ENCODE measurements at places on chromosomes 1 and 21.

DNA sequence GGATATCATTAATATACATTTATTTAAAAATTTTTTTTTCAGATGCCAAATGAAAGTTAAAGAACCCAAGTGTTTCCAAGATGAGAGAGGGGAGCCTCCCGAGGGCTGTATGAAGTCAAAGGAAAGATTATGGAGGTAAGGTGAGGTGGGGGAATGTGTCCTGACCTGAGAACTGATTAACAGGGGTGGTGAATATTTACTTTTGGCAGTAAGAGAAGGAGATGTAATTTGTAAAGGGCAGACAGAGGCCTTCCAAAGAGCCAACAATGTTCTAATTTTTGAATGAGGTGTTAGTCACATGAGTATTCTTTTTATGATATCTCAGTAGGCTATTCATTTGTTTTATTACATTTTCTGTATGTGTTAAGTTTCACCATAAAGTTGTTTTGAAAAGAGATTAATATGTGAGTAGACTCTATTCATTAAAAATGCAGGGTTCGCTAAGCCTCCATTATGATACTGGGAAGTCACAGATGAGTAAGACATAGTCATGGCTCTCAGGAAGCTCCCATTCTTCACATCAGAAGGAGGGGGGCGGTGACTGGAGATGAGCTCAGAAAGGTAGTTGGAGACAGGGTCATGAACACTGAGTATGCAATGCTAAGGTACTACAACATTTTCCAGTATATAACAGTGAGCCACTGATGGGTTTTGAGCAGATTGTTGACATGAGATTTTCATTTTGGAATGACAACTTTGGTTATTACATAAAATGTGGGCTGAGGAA is 62.4 kb upstream of the TNFSF18 start:
- DNase-seq, result no peak

- no peak for DNase-seq
Measured at GRCh38 chr1:68206848-68207689, 25.3 kb downstream of the WLS start.

DNA sequence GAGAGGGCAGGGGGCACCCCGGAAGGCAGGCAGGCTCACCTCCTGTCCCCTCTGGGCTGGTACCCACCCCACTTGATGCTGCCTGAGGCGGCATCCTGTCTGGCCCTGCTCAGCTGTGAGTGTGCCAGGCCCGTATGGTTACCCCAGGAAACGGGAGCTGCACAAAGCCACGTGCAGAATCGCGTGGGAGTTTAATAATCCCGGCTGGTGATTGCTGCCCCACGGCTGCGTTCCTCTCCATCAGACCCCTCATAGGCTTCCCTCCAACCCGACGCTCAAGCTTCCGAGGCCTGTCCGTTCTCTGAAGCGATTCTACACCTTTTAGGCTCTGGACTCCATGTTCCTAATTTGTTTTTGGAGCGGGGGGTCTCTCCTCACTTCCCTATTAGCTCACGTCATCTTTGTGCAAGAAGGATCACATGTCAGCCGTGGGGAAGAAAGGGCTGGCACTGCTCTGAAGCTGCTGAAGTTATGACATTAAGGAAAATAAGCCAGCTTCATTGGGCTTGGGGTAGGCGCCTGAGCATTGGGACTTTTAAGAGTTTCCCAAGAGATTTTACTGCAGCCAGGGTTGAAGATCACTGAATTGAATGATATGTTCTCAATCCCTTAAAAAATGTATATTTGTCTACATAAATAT is 1.1 kb upstream of the B3GALT5 start:
- peak; percentile 10 for DNase-seq

- DNase-seq, result peak; percentile 35
Measured at GRCh38 chr1:110951161-110951560, 12.6 kb downstream of the LRIF1 start.

GRCh38 chr1:83011265-83011664 is 987.7 kb downstream of the TTLL7 start:
- DNase-seq, result no peak

GRCh38 chr1:20732588-20733359 is at the start of gene SH2D5:
SH2D5 (minus strand) TSS chr1:20732703; CDS start chr1:20728044, 4,659 bp downstream.
- DNase-seq, result peak; percentile 82

DNA sequence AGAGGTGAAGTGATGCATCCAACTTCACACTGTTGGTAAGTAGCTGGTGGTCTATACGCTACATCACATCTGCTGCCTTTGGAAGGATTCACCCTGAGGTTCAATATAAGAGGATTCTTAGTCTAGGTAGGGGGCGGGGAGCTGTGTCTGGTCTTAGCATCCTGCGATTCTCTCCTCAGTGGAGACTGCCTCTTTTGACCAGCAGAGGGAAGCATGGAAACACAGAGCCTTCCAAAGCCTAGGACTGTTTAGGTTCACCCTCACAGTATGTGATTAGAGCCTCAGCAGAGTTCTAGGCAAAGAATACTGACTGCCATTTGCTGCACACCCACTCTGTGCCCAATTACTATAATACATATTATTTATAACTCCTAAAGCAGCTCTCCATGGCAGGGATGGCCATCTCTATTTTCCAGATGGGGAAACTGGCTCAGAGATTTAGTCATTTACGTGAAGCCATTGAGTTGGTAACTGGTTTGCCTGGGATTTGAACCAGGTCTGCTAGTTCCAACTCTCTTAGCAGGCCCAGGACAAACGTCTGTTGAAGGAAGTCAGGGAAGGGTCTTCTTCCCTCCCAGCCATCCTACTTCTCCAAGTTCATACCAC is 28.9 kb upstream of the EFCAB14 start:
- peak; percentile 26 for DNase-seq

DNA sequence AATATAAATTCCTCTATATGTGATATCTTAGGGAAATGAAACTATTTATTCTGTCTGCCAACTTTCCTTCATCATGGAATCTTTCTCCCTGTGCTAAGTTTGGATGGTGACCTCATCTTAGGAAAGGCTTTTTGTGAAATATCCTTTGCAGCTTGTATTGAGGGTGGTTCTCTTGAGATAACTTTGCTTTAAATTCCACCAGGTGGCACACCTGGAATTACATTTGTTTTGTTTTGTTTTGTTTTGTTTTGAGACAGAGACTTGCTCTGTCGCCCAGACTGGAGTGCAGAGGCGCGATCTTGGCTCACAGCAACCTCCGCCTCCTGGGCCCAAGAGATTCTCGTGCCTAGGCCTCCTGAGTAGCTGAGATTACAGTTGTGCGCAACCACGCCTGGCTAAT is 7.6 kb upstream of the CD1A start:
- DNase-seq, result peak; percentile 64

- no peak for DNase-seq
Measured at GRCh38 chr1:201750934-201751333, 78.0 kb upstream of the IPO9 start.

- DNase-seq, result no peak
Measured at GRCh38 chr1:95671098-95671497, 437.1 kb downstream of the RWDD3 start.

- DNase-seq, result peak; percentile 0
Measured at GRCh38 chr1:190975827-190976226, 498.2 kb upstream of the BRINP3 start.

DNA sequence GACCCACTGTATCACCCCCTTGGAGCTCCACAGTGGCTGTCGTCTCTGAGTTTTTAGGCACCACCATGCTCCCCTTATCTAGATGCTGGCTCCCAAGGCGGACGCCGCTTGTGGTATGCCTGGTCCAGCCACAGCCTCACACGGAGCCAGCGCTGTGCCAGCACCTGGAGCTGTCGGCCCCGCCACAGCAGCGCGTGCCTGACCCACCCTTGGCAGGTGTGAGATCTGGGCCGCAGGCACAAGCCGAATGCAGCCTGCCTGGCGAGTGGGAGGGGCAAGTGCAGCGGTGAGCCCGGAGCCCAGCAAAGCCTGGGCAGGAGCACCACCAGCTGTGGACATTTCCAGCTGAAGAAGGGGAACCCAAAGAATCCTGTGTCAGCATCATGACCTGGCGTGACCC is 91.9 kb upstream of the BACE2 start:
- no peak for DNase-seq

DNA sequence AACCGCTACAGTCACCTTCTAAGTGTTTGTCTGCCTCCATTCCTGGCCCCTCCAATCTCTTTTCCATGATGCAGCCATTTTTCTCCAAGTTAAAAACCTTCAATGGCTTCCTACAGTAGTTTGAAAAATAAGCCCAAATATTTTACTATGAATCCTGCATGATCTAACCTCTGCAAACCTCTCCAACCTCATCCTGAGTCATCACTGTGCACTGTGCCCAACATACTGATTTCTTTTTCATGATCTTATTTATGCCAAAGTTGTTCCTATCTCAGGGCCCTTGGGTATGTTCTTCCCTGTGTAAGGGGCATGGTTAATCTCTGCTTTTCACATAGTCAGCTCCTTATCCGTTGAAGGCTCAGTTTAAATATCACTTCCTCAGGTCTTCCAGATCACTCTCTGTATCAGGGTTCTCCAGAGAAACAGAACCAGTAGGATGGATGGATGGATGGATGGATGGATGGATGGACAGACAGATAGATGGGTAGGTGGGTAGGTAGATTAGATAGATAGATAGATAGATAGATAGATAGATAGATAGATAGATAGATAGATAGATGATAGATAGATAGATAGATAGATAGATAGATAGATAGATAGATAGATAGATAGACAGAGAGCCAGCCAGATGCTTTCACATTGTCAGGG is 18.1 kb upstream of the PTPN14 start:
- no peak for DNase-seq

DNA sequence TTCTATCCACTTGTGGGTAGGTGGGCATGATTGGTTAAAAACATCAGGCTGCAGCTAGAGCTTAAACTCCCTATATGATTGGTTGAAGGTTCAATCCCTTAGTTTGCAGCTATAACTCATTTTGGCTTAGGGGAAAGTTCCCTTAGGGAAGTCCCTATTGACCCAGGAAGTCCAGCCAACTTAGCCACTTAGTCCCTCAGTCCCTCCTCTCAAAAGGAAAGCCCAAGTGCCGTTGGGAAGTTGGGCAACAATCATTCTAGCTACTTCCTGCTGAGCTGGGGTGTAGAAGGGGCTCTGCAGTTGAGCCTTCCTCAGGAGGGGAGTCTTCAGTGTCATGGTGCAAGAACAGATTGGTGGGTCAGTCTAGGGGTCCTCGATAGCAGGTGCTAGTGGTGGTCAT is 12.2 kb downstream of the MSTO1 start:
- DNase-seq, result peak; percentile 51

GRCh38 chr1:151847867-151848596 is 5.5 kb downstream of the THEM5 start:
- DNase-seq, result no peak

- DNase-seq, result no peak
Measured at GRCh38 chr1:39088658-39089057, 62.5 kb downstream of the NDUFS5 start.

DNA sequence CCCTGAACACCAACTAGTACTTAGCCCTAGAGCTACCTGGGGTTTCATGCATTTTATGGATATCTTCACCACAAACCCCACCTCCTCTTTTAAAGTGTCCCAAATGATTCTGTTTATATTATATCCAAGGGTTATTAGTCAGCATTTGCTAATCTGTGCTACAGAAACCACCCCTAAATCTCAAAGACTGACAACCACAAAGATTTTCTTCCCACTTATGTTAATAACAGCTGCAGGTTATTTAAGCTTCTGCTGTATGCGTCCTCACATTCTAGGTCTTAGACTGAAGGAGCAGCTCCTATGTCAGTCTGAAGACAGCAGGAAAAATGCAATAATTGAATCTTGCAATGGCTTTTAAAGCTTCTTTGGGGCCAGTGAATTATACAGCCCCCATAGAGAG is 11.2 kb upstream of the PHC2 start:
- no peak for DNase-seq

GRCh38 chr1:211490038-211490678 is 1.8 kb downstream of the RD3 start:
- no peak for DNase-seq

- peak; percentile 33 for DNase-seq
Measured at GRCh38 chr21:46061518-46061917, 36.4 kb upstream of the COL6A2 start.

DNA sequence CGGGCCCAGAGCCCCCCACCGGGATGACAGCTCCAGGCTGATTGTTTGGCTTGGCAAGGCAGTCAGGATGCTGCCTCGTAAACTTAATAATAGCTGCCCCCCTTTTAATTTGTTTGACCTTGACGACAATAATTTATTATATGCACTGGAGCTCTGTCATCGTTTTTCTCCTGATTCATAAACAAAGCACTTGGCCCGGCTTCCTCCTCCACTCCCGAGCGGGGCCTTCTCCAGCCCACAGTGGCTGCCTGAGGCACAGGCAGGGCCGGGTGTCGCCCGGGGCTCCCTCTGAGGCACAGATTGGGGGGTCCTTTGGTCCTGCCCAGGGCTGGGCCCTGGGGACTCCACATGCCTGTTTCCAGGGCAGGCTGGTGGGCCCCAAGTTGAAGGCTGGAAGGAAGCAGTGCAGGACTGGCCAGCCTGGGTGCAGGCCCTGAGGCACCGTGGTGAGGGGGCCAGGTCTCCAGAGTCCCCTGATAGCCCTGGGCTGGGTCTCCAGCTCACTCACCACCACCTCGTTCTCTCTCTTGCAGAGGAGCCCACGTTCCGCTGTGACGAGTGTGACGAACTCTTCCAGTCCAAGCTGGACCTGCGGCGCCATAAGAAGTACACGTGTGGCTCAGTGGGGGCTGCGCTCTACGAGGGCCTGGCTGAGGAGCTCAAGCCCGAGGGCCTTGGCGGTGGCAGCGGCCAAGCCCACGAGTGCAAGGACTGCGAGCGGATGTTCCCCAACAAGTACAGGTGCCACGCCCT is 52.0 kb upstream of the ARHGEF16 start:
- no peak for DNase-seq

Measured in suppressor macrophage (primary cell).